ENCODE measurements at places on chromosomes 2 and 18. TPM values are rescaled to one million over a fixed set of nuclear protein-coding genes. Genes with fewer than 3 reads are reported as not detected.

Gene RNMT
- 14.3 TPM for total RNA-seq

Gene MYCN
- total RNA-seq: 1.8 TPM

Gene CTNNA2
- not detected for total RNA-seq

Gene VRK2
- 24.6 TPM for total RNA-seq

Gene SLC38A11
- total RNA-seq: 0.34 TPM

Gene DUSP2
- 0.10 TPM for total RNA-seq

Gene ERMN
- not detected for total RNA-seq

Gene COLEC11
- 0.29 TPM for total RNA-seq

Gene SP110
- total RNA-seq: 20.5 TPM

Gene GALR1
- not detected for total RNA-seq

Gene RAB27B
- 0.99 TPM for total RNA-seq

Gene MOGAT1
- total RNA-seq: not detected

Gene ABCG8
- not detected for total RNA-seq

Gene RESP18
- not detected for total RNA-seq

Gene IL1RL2
- total RNA-seq: not detected

Gene C2orf15
- total RNA-seq: 0.41 TPM

Gene WBP1
- 41.0 TPM for total RNA-seq

Gene ASAP2
- 71.6 TPM for total RNA-seq

Gene RGPD4
- not detected for total RNA-seq

Gene INHBB
- 2.4 TPM for total RNA-seq

Gene SALL3
- total RNA-seq: 0.10 TPM

Gene HS1BP3
- 52.3 TPM for total RNA-seq

Gene MC2R
- not detected for total RNA-seq

Gene RAB11FIP5
- 68.3 TPM for total RNA-seq

Gene CLEC4F
- 0.18 TPM for total RNA-seq

Gene ICOS
- not detected for total RNA-seq

Gene TGFA
- total RNA-seq: 0.93 TPM

Gene DSG1
- total RNA-seq: not detected

Gene YPEL5
- total RNA-seq: 91.5 TPM

Gene FBXO41
- total RNA-seq: 2.3 TPM

Gene MFSD2B
- not detected for total RNA-seq

Gene KYNU
- under 0.01 TPM for total RNA-seq

Gene FBLN7
- total RNA-seq: 5.8 TPM

Gene RFX8
- 1.6 TPM for total RNA-seq

Gene ARHGAP25
- 24.9 TPM for total RNA-seq

Gene RAD51AP2
- total RNA-seq: not detected

Gene ZNF236
- total RNA-seq: 8.8 TPM

Gene CHST9
- total RNA-seq: not detected

Gene DSG2
- total RNA-seq: 15.5 TPM

Gene MGAT4A
- 60.4 TPM for total RNA-seq

Gene SULT1C4
- 20.2 TPM for total RNA-seq

Gene RAX
- total RNA-seq: not detected

Gene INPP5D
- total RNA-seq: 26.2 TPM

Gene MPPE1
- total RNA-seq: 19.8 TPM

Gene CRYGD
- not detected for total RNA-seq

Gene C2orf78
- total RNA-seq: not detected

Gene RMND5A
- 28.7 TPM for total RNA-seq

Gene DYNC2LI1
- 15.2 TPM for total RNA-seq

Gene DLGAP1
- 1.6 TPM for total RNA-seq

Gene PLA2R1
- 14.5 TPM for total RNA-seq

Gene ADRA2B
- not detected for total RNA-seq

Gene RGPD8
- total RNA-seq: 4.6 TPM

Gene DGUOK
- 54.9 TPM for total RNA-seq

Gene VWA3B
- total RNA-seq: not detected

Gene FAM228A
- not detected for total RNA-seq

Gene KIAA2012
- not detected for total RNA-seq

Gene C2orf80
- total RNA-seq: not detected

Gene CHRND
- not detected for total RNA-seq

Gene HOXD9
- 7.6 TPM for total RNA-seq

Data from glomerular endothelial cell (primary cell).